Dermis microvascular lymphatic vessel endothelial cell (primary cell): ENCODE measurements at places on chromosomes 4 and X.

DNA sequence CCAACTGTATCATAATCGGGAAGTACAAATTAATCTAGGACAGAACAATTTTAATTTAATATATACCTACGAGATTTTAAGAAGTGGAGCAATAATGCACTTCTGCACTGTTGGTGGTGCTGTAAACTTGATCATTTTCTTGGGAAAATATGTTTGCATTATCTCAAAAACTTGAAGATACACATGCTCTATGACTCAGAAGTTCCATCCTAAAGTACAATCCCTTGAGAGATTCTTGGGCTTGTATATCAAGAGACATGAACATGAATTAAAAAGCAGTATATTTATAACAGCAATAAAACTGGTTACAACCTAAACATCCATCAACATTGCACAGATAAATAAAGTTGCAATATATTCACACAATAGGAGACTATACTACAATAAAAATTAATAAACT is 168.8 kb downstream of the CLCN4 start:
- DNase-seq: no peak

GRCh38 chr4:6207602-6208001 is 7.3 kb upstream of the JAKMIP1 start:
- no peak for DNase-seq

- no peak for DNase-seq
Measured at GRCh38 chr4:113212613-113213012, 163.2 kb downstream of the ANK2 start.

DNA sequence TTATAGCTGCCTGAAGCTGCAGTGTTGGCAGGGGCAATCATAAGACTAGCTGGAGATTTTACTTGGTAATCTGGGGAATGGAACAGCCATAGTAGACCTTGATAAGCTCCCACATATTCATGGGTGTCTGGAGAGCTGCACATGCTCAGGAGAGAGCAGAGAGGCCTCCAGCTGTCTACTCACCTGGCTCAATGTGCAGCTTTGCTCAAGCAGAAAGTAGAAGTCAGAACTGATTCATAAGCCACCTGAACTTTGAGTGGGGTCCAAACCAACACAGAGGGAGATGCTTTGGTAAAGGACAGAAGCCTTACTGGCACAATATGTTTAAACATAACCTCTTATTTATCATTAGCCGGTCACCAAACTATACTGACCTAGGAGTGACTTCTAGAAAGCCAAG is 54.4 kb downstream of the KDM6A start:
- DNase-seq: no peak

DNA sequence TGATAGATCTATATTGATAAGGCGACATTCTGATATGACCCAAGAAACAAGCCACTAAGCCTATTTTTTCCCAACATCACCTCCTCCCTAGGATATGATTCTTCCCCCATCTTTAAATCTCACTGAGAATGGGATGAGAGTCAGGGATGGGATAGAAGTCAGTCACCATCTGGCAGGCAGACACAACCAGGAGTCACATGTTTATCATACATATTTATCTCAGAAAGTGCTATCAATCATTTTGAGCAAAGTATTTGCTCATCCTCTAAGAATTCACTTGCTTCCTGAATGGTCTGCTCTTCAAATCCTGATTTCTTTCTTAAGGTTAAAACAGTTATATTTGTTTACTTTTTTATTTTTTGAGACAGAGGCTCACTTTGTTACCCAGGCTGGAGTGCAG is 20.3 kb downstream of the DNAAF6 start:
- no peak for DNase-seq

DNA sequence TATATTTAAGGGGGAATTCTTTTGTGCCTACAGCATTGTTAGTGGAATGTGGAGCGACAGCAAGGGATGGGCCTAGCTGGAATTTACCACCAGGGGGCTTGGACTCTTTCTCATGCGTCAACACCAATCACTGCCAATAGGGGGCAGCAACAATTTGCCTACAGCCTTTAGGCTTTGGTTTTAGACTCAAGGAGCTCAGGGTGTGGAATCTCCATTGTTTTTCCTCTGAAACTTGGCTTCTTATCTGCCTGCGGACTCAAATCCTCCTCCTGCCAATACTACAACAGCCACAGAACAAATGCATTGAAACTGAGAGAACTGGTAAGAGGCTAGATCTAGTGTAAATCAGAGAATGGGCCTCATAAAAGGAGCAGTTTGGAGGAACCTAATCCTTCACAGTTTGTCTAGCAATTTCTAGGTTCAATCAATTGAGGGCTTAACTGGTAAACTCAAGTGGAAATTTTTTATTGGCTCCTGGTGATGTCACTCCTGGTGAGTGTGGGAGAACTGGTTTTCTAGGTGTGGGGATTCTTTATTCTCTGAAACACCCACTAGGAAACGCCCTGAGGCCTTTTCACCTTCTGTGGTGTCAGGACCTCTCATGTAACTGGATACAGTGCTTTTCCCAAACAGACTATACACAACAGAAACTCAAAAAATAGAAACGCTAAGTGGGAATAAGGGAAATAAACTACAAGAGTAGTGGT is 27.9 kb upstream of the TMSB4X start:
- peak; percentile 82 for DNase-seq

DNA sequence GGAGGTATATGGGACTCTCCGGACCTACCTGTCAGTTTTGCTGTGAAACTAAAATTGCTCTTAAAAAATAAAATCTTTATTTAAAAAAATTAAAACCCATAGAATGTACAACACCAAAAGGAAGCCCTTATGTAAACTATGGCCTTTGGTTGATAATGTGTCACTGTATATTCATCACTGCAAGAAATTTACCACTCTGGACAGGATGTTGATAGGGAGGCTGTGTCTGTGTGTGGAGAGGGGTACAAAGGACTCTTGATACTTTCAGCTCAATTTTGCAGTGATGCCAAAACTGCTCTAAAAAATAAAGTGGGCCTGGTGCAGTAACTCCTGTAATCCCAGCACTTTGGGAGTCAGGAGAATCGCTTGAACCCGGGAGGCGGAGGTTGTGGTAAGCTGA is 2.9 kb upstream of the ZMYM3 start:
- DNase-seq: no peak

DNA sequence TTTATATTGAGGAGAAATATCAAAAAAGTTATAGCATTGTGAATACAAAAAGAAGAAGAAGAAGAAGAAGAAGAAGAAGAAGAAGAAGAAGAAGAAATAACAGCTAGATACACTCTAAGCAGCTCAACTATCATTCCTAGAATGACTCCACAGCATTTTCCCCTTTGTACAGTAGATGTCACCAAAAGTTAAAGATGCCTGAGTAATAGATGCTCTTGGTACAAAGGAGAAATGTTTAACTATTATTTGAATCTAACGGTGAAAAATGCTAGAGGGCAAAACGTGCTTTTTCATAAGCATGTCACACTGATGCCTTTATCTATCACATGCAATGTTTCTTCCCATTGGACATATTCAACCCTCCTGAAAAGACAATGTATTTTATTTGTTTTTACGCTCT is 178.4 kb upstream of the GPRIN3 start:
- peak; percentile 78 for DNase-seq

GRCh38 chr4:38205261-38205660 is 245.1 kb downstream of the PTTG2 start:
- no peak for DNase-seq

GRCh38 chr4:5423670-5424069 is 284.7 kb downstream of the EVC2 start:
- DNase-seq: no peak

DNA sequence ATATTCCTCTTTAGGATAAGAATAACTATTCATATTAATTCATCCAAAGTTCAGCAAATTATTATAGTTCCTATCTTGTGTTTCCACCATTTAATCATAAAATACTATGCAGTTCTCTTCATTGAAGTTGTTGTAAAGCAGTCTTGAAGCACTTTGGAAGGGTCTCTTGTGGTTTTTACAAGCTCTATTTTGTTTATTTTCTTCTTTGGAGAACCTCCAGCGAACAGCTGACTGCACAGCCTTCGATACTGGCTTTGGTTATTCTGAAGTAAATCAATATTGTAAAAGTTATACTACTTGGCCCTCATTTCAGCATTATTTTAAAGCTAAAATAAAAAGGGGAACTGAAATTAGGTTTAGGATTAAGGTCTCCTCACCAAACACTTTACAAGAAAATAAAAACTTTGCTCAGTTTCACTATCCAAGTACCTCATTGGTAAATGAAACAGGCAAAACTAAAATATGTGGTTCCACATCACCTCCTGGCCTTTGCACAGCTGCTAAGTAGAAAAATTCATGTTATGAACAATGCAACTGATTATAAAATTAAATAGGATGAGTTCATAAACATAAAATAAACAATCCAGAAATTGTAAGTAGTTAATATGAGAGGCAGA is 1629.2 kb upstream of the ADGRL3 start:
- DNase-seq: no peak

GRCh38 chr4:173930329-173930967 is 353.0 kb downstream of the FBXO8 start:
- no peak for DNase-seq

DNA sequence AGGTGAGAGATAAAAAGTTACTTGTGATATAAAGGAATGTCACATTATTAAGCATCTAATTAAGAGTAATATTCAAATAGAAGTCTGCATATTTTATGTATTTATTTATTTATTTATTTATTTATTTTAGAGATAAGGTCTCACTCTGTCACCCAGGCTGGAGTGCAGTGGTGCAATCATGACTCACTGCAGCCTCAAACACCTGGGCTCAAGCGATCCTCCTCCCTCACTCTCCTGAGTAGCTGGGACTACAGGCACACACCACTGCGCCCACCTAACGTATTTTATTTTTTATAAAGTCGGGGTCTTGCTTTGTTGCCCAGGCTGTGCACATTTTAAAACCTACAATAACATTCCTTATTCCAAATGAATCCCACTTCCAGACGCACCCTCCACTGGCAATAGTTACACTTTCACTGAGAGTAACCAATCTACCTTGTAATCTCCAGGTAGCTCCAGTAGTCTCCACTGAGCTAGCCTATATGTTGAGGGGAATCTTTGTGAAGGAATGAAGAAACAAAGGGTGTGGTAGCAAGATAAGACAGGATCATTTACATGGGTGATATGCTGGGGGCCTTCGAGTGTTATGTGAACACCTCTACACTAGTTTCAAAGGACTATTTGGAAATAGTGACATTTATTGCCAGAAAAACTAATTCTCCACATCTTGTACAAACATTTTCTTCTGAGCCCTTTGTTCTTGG is 11.9 kb downstream of the SH3D19 start:
- no peak for DNase-seq

- DNase-seq: no peak
Measured at GRCh38 chr4:145881576-145881975, 57.0 kb downstream of the ZNF827 start.

GRCh38 chrX:1012678-1013300 is 199.7 kb downstream of the CRLF2 start:
- DNase-seq: no peak

DNA sequence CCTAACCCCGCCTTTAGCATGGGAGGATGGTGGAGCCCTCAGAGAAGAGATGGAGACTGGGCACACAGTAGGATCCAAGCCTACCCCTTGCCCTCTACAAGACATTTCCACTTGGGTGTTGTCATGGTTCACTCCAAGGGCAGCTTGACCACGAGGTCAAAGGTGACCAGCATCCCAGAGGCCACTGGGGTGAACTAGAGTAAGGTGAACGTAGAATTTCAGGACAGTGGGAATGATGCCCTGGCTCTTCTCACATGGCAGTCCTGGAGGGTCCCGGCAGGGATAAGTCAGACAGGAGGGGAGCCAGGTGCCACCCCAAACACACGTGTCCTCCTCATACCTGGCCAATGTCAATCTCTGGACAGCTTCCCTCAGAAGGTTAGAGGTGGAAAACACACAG is 274.2 kb upstream of the AGTR2 start:
- no peak for DNase-seq

DNA sequence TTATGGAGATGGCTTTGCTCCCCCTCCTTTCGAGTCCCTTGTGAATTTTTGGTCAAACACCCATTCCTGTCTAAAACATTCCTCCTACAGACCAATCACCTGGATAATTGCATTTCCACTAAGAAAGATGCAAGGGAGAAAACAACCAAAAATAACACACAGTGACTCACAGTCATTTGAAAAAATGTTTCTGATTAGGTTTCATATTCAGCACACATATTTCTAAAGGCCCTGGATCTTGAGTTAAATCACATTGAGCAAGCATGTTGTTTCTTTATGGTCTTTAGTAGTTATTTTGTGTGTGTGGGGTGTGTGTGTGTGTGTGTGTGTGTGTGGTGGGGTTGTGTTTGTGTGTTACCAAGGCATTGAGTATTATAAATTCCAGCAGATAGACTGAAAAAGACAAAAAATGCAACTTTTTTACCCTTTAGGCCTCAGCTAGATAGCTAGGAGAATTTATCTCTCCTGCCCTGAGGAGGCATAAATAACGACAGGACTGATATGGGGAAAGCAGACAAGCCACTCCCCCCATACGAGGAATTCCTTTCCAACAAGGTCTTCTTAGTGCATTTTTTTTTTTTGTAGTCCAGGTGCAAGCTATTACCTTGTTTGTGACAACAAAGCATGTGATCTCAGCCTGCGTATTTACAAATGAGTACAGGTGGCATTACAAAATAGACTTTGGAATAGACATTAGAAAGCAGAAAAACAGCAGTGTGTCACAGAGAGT is 265.4 kb upstream of the ADGRL3 start:
- no peak for DNase-seq

- DNase-seq: peak; percentile 11
Measured at GRCh38 chrX:140701480-140701879, 8.1 kb upstream of the LINC00632 start.

GRCh38 chr4:146638786-146639505 is at the start of gene POU4F2:
POU4F2 (plus strand) TSS chr4:146638893; CDS start chr4:146639141, 248 bp downstream.
- DNase-seq: peak; percentile 11

GRCh38 chr4:103292959-103293358 is 94.8 kb upstream of the CENPE start:
- no peak for DNase-seq

DNA sequence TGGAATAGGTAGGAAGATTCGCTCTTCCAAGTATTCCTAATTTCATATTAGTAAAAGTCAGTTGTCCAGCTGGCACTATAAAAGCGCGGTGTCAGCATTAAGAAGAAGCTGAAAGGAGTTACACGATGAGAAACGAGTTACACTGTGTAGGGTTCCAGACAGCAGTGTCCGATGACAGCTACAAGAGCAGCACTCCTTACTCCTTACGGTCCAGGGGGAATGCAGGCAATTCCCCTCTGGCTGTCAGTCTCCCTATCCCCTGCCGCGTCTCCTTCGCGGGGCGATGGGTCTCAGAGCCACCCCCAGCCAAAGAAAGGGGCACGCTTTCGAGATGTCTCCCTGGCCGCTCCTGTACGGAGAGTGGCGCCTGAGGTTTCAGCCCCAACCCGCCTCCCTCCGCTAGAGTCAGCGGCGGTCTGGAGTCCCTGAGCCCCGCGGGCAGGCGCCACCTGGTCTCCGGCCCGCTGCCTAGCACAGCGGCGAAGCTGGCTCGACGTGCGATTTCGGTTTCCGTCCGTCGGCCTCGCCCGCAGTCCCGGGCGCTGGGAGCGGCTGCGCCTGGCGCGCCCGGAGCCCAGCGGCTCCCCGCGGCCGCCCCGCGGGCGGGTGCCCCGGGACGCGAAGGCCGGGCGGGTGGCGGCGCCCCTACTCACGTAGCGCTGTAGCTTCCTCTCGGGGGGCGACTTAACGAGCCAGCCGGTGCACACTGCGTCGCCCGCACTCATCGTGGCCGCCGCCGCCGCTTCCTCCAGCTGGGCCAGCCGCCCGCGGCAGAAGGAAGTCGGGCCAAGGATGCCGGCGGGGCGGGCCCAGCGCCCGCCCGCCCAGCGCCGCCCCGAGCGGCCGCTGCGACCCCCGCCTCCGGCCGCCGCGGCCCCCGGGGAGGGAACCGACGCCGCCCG is at the start of gene GAB3:
GAB3 (minus strand) TSS at position 777 of the 902 bp plus-strand sequence; CDS start at position 725, 52 bp downstream.
- DNase-seq: peak; percentile 39

GRCh38 chrX:41666251-41666650 is 22.5 kb upstream of the GPR34 start:
- no peak for DNase-seq
